ENCODE measurements at places on chromosomes 11 and 22.

GRCh38 chr22:50015451-50016307, 3.1 kb upstream of the IL17REL start:
- DNase-seq, result no peak

DNA sequence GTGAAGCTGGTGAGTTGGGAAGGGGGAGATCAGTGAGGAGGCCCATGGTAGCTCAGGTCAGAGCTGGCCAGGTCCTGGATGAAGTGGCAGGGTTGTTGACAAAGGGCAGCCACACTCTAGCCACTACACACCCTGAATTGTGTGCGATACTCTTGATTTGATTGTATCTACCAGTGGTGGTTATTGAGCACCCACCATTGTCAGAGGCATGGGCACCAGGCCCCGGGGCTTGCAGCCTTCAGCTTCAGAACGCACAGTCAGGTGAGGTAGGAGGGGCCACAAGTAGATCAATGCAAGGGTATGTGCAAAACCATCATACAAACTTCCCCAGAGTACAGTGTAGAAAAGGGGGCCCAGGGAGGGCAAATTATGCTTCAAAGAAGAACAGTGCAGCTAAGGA, 38.1 kb downstream of the MICAL2 start:
- no peak for DNase-seq

GRCh38 chr22:41028841-41029240, 63.6 kb upstream of the EP300 start:
- peak; percentile 30 for DNase-seq

GRCh38 chr11:78350646-78351165, 66.9 kb downstream of the GAB2 start:
- DNase-seq, result peak; percentile 87

DNA sequence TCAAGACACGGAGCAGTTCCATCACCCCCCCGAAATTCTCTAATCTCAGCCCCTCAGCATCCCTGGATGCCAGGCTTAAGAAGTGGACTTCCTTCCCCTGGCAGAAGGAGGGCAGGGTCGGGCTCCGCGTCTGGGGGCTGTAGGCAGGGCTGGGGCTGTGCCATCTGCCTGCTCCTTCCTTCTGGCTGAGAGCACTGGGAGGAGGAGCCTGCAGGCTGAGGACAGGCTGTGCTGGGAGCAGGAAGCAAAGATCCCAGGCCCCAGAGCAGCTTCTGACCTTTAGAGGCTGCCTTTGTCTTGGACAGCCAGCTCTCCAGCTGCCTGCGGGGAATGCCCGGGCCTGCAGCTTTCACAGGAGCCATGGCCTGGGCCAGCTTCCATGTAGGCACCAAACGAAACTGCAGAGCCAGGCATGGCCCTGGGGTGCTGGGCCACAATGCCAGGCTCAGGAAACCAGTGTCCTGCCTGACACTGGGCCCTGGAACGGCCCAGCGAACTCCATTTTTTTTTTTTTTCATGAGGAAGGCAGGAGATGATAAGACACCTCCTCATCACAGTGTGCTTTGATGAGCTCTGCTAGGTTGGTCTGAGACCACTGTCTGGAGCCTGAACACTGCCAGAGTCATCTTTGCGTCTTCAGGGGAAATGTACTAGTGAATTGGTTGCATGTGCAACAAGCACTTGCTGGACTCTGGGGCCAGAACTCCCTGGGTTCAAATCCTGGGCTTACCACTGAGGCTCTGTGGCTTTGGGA, 67.9 kb downstream of the MCM5 start:
- no peak for DNase-seq

GRCh38 chr11:100801225-100801999, 114.3 kb downstream of the ARHGAP42 start:
- DNase-seq, result no peak

- no peak for DNase-seq
These were observed 76.3 kb upstream of the SUSD2 start for GRCh38 chr22:24105013-24105360.

- no peak for DNase-seq
These were observed 59.6 kb downstream of the PISD start for GRCh38 chr22:31602259-31602952.

GRCh38 chr11:128624269-128625175, 37.2 kb upstream of the ETS1 start:
- DNase-seq, result peak; percentile 38

- no peak for DNase-seq
These were observed 63.6 kb upstream of the PITPNB start for GRCh38 chr22:27982630-27983180.

DNA sequence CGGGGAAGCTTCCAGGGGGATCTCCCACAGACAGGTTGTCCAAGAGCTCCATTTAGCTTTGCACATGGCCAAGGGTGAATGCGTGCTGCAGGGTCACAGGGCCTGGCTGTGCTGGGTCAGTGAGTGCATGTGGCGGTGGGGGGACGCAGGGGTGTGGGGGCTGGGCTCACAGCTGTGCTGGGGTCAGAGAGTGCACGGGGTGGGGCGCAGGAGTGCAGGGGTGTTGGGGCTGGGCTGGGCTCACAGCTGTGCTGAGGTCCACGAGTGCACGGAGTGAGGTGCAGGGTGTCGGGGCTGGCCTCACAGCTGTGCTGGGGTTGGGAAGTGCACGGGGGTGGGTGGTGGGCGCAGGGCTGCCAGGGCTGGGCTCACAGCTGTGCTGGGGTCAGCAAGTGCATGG, 557.7 kb downstream of the BRD1 start:
- no peak for DNase-seq

Measured in AML-193 (cell line).